ENCODE measurements at places on chromosomes 5 and 9.

DNA sequence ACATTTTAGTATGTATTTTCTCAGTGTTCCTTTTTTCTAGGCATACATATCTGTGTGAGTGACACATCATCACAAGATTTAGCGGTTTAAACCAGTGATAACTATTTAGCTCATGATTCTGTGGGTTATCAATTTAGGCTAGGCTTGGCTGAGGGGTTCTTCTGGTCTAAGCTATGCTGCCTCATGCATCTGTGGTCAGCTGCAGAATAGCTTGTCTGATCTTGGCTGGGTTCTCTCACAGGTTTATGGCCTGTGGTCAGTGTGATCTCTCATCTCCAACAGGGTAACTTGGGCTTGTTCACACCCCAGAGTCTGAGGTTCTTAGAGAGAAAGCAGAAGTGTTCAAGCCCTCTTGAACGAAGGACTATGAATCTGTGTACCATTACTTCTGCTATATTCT lies 363.3 kb downstream of the KDM4C start:
- H3K36me3 ChIP-seq: peaks cover 14% of the 10 kb centered on the region
- H3K4me3 ChIP-seq: no peak overlapping the region
- no peak for DNase-seq
- H3K27ac ChIP-seq: no peak overlapping the region

DNA sequence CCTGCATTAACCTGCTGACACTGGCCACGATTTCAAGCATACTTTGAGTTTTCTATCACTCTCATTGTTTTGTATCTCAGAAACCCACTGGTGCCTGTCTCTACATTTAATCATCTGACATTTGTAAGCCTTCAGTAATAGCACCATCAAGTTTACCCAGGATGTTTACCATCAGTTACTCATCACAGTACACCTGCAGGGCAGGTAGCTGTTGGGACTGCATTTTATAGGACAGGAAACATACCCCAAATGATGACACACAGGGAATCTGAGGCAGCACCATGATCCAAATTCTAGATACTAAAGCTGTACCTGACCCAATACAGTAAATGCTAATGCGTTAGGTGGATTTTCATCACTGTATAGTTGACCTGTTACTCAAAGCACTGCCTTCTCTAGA lies 114.2 kb downstream of the FEM1C start:
- no peaks in the 10 kb centered on the region for H3K27me3 ChIP-seq
- no peaks in the 10 kb centered on the region for H3K36me3 ChIP-seq
- no peak overlapping the region for H3K4me3 ChIP-seq
- no peak for DNase-seq

GRCh38 chr5:159262472-159262858 lies 625 bp upstream of the UBLCP1 start:
- H3K36me3 ChIP-seq: no peaks in the 10 kb centered on the region
- H3K4me3 ChIP-seq: peak overlapping the region; percentile 65
- DNase-seq: no peak
- no peaks in the 10 kb centered on the region for H3K27me3 ChIP-seq

GRCh38 chr5:138850865-138851435 lies 24.2 kb downstream of the LRRTM2 start:
- no peaks in the 10 kb centered on the region for H3K36me3 ChIP-seq
- no peaks in the 10 kb centered on the region for H3K4me1 ChIP-seq
- no peak overlapping the region for H3K4me3 ChIP-seq

DNA sequence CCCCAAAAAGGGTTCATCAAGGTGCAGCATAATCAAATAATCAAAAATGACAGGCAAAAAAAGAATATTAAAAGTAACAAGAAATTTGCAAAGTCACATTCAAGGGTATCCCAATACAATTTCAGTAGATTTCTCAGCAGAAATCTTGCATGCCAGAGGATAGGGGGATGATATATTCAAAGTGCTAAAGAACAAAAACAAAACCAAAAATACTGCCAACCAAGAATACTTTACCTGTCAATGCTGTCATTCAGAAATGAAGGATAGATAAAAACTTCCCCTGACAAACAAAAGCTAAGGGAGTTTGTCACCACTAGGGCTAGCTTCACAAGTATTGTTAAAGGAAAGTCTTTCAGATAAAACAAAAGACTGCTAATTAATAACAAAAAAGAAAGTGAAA lies 68.7 kb upstream of the EDIL3 start:
- H3K27ac ChIP-seq: no peak overlapping the region
- no peak for DNase-seq
- H3K4me1 ChIP-seq: no peaks in the 10 kb centered on the region
- no peaks in the 10 kb centered on the region for H3K36me3 ChIP-seq
- H3K4me3 ChIP-seq: no peak overlapping the region
